ENCODE measurements at places on chromosomes 12 and 14.
A peak's percentile ranks its signal among the peaks of the same experiment; 100 is the strongest.

- no peak for DNase-seq
These were observed 6.3 kb downstream of the FRS2 start for GRCh38 chr12:69476276-69477017.

GRCh38 chr12:68389305-68389704, 57.1 kb upstream of the MDM1 start:
- DNase-seq: no peak

- no peak for DNase-seq
These were observed 340.1 kb upstream of the FKBP4 start for GRCh38 chr12:2454601-2455177.

DNA sequence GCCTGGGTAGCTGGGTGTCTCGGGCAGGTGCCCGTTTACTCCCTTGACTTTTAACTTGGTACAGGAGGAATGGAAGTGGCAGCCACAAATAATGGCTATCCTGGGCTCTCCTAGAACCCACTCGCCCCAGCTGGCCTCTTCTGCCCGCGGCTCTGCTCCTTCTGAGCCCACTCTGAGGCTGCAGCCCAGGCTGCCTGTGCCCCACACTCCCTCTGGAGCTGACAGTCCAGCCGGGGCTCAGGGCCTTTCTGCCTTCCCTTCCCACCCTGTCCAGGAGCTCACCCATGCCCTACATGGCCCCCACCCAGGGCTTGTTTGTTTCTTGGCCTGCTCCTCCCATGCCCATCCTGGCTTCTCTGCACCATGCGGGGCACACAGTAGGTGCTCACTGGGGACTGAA, 15.6 kb downstream of the ZNF839 start:
- DNase-seq: no peak

DNA sequence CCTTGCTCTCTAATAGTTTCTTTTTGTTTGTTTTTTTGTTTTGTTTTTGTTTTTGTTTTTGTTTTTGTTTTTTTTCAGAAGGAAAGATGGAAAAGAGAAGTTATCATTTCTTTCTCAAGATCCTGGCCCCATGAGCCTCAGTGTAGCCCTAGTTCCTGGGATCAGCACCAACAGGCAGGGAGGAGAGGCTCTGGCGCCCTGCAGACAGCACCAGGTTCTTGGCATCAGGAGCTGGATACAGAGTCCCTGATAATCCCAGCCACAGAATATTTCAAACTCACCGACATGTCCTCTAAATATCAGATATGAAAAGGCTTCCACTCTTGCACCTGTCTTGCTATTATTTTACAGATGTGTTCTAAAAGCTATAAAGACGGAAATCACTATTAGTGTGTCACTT, 52.7 kb downstream of the FOXN3 start:
- DNase-seq: no peak

DNA sequence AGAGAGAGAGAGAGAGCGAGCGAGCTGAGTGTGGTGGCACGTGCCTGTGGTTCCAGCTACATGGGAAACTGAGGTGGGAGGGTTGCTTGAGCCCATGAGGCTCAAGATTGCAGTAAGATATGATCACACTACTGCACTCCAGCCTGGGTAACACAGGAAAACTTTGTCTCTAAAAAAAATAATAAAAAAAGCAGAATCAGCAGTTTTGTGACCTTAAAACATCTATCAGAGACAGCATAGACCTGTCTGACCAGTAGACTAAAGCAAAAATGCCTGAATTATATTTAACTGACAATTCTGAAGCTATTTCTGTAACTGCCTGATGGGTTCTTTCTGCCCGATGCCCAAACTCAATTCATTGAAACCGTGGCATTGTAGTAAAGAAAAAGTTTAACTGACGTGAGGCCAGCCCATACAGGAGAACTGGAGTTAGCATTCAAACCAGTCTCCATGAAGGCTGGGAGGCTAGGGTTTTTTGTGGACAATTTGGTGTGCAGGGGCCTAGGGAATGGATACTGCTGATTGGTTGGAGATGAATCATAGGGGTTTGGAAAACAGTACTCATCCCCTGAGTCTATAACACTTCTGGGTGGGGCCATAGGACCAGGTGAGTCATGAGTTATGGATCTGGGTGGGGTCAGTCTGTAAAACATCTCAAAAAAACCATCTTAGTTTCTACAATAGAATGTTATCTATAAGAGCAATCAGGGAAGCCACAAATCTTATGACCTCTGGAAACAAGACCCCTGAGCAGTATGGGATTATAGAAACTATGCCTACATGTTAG, 8.0 kb upstream of the RASSF8 start:
- no peak for DNase-seq

DNA sequence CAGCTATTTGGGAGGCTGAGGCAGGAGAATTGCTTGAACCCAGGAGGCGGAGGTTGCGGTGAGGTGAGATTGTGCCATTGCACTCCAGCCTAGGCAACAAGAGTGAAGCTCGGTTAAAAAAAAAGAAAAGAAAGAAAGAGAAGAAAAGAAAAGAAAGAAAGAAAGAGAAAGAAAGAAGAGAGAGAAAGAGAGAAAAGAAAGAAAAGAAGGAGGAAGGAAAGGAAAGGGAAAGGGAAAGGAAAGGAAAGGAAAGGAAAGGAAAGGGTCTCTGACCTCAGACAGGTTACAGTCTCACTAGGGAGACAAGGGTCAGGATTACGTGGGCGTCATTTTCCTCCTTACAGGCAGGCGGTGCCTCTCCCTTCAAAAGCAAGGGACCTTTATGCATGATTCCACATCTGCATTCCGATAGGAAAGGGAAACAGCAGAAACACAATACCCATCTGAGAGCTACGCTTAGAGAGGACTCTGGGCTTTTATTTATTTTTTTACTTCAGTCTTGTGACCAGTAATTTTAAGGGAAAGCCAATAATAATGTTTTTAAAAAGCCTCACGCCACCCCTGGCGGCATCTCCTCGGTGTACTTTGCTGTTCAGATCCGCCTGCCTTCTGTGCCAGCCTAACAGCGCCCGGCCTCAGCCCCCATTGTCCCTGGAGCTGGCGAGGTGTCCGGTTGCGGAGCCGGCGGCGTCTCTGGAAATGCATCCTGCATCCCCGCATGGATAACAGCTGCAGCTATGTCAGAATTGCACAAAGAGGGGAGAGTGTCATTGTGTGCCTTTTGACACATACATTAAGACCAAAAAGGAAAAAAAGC, 945 bp upstream of the HIP1R start:
- peak; percentile 60 for DNase-seq

- DNase-seq: no peak
These were observed 40.0 kb downstream of the FGD6 start for GRCh38 chr12:95177201-95177768.
